Activated gamma-delta T cell (primary cell): ENCODE measurements at places on chromosomes 13 and 19.

DNA sequence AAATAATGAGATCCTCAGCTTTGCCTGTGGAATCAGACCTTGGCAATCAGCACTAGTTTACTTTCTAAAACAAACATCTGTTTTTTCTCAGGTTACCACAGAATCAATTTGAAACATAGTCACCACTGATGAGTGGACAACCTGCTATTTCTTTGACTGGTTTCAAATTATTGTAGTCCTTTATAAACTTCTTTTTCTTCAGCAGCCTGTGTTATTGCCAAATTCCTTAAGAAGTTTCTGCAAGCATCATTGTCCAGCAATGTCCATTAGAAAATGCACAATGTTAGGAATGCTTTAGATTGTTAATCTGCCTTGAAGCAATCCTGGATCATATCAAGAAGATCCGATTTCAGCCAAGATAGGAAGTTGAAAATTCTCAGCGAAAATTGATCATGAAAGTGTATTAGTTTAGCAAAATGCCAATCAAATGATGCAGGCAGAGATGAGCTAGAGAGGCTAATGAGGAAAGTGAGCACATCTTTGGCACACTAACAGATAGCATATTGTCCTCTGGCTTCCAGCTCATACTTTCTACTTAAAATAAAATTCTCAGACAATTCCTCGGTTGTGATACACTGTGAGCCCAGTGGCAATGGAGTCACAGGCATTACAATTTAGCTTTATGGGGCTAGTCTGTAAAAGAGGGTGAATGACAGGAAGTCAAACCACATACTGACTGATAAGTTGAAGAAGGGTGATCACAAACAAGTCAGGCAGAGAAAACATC, 270.6 kb downstream of the SLITRK6 start:
- DNase-seq = no peak

DNA sequence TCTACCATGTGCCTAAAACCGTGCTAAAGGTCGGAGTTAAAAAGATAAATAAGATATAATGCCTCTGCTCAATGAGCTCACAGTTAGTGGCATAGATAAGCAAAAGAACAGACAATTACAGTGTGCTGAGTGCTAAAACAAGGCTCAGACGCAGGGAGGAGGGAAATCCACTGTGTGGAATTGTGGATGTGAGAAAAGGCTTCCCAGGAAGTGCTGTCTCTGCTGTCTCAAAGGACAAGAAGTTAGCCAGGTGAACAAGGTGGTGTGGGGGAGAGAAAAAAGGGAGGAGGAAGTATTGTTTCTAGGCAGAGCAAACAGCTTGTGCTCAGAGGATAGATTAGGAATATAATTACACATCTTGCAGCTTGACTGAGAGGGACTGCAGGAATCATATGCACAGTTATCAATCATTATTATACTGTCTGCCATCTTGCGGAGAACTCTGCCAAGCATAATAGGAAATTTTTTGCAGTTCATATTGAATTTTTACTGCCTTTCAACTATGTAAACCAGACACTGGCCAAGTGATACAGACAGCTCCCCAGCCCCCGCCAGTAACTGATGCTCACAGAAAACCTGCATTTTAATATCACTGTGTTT, 9.3 kb downstream of the C13orf42 start:
- no peak for DNase-seq

GRCh38 chr19:35986111-35986510, 8.9 kb upstream of the SDHAF1 start:
- DNase-seq = no peak

DNA sequence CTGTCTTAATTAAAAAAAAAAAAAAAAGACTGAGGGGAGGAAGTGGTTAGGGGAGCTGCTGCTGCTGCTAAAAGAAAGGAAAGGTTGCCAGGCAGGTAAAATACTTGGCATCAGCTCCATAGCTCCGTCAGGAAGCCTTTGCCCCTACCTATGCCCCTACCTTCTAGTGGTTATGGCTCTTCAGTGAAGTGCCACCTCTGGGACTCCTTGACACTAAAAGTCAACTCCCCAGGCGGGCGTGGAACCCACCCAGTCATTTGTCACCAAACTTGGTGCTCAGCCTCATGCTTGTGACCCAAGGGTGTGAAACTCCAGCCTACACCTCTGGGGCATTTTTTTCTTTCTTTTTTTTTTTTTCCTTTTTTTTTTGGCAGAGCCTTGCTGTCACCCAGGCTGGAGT, 4.9 kb upstream of the NECTIN2 start:
- no peak for DNase-seq

DNA sequence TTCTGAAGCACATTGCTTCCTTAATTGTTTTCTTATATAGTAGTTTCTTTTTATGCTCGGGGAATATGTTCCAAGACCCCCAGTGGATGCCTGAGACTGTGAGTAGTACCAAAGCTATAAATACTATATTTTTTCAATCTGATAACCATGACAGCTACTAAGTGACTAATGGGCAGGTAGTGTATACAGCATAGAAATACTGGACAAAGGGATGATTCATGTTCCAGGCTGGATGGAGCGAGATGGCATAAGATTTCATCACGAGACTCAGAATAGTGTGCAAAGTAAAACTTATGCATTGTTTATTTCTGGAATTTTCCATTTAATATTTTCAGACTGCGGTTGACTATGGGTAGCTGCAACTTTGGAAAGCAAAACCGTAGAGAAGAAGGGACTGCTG, 47.9 kb upstream of the OLFM4 start:
- DNase-seq = no peak

GRCh38 chr19:7917267-7918061, 2.7 kb upstream of the SNAPC2 start:
- DNase-seq = peak; percentile 40

DNA sequence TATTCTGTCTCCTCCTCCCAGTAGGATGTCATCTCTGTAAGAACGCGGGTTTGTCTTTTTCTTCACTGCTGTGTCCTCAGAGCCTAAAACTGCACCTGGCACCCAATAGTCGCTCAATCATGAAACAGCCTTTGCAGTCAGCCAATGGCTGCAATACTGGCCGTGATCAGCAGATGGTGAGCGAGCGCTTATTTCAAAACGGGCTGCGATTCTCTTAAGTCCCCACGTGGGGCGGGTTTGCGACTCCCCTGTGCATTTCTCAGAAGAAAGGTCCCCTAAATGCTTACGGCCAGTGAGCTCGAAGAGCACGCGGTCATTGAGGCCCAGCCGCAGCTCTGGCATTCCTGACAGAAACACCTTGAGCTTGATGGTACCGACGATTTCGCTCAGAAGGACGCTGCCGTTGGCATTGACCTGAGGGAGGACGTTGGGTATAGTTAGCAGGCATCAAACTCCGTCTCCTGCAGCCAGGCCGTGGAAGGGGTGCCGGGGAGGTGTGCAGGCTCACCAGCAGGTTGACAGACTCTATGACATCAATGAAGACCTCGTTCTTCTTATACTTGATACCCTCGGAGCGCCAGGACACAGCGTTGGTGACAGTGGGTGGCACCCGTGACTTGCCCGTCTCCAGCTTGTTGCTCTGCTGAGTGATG, 6.0 kb downstream of the AP1M2 start:
- DNase-seq = no peak

DNA sequence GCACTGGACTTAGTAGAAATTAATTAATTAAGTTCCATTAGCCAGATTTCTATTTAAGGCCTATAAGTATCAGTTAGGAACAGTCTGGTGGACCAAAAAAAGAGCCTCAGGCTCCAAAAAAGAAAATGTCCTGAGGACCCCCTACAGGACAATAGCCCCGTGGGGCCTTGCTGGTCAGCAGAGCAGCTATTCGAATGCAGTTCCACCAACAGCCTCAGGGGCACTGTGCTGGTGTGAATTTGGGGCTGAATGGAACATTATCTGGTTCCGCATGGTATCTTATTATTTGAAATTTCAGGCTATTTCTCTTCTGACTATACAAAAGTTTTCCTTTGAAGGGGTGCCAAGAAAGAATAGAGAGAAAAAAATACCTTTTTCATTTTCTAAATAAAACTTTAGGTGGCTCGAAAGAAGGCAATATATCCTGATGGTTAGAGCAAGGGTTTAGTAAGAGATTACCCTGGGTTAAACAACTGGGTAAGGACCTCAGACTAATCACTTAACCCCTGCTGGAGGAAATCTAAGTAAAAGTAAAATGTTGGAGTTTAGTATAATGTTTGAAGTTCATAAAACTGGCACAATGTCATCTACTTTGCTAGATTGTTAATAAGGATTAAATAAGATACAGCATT, 147.2 kb downstream of the MIPEP start:
- DNase-seq = no peak

DNA sequence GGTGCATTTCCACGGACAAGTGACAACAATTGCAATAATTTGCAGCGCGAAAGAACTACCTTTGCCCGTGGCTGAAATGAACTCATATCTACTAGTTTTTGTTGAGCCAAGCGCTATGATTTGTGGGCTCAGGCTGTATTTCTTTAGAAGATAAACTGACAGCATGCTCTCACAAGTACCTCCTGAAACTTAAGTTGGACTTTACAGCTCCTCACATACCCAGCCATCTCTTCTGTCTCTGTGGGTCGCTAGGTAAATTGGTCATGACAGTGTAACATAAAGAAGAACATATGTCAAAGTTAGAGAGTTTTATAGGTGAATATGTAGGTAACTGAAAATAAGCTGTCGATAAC, 839 bp downstream of the COG6 start:
- DNase-seq = no peak

DNA sequence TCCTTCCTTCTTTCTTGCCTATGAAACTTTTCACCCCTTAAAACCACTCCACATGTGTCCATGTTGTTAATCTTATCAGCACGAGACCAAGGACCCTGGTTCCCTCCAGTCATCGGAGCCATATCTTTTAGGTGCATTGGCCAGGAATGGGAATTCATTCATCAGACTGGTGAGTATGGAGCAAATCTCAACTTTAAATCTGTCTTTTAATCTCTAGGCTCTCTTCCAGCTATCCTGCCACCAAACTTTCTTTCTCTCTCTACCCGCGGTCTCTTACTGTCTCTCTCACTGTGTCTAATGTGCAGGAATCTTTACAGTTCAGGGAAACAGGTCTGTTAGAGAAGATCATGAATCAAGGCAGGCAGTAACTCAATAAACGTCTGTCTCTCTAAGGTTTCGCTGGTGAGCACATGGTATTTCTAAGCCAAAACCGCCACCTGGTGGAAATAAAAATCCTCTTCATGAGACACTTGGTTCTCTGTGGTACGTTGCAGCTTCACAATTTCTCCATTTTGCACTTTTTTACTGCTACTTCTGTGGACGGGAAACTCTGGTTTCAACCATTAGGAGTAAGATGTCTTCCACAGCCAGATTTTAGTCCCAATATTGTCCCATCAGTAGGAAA, 16.1 kb downstream of the LGALS16 start:
- DNase-seq = no peak

GRCh38 chr19:36215276-36216123, 594 bp downstream of the ZNF146 start:
- no peak for DNase-seq

DNA sequence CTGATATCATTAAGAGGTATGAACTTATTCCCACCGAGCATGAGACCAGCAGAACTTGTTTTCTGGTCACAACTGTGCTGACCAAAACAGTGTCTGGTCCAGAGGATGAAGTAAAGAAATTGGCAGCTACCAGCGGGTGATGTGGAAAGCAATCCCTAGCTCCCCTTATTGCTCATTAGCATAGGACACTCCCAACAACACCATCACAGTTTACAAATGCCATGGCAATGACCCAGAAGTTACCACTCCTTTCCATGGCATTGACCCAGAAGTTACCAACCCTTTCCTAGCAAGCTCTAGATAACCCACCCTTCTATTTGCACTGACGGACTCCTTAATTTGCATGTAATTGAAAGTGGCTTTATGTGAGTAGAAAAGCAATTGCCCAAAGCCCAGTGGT, 1856.1 kb downstream of the OLFM4 start:
- DNase-seq = no peak

- DNase-seq = no peak
These were observed 26.2 kb downstream of the ELF1 start for GRCh38 chr13:40992678-40993518.

GRCh38 chr19:3117716-3118115, 18.1 kb upstream of the GNA15 start:
- DNase-seq = no peak

- DNase-seq = no peak
These were observed 21.6 kb upstream of the SPRY2 start for GRCh38 chr13:80362481-80362880.

DNA sequence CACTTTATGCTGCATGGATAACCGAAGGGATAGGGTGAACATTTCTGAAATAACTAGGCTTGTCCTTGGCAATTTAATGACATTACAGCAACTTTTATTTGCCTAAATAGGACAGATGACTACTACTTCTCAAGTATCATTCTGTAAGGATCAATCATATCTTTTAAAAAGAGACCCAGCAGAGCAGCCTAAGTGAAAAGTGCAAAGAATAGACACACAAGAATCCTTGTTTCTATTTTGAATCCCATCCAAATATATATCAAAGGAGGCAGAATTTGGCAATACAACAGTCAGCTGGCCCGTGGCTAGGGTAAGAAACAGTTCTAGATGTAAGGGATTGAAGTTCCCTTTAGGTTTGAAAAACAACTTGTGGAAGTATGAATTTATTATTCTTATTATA, 6.9 kb downstream of the THSD1 start:
- DNase-seq = no peak

- DNase-seq = no peak
These were observed 2.6 kb downstream of the ZNF71 start for GRCh38 chr19:56597696-56598095.

GRCh38 chr13:107421028-107421427, 794.3 kb downstream of the LIG4 start:
- DNase-seq = no peak

- peak; percentile 51 for DNase-seq
These were observed 20.5 kb downstream of the CYTH2 start for GRCh38 chr19:48489608-48490216.
